Non-pigmented ciliary epithelial cell (primary cell): ENCODE measurements at places on chromosomes 11 and 22.

GRCh38 chr22:31239771-31240370, 27.8 kb downstream of the LIMK2 start:
- no peak for DNase-seq

- DNase-seq: no peak
These were observed 76.7 kb upstream of the WNT11 start for GRCh38 chr11:76282811-76283595.

- no peak for DNase-seq
These were observed 586.5 kb upstream of the CNTN5 start for GRCh38 chr11:98434296-98434695.

DNA sequence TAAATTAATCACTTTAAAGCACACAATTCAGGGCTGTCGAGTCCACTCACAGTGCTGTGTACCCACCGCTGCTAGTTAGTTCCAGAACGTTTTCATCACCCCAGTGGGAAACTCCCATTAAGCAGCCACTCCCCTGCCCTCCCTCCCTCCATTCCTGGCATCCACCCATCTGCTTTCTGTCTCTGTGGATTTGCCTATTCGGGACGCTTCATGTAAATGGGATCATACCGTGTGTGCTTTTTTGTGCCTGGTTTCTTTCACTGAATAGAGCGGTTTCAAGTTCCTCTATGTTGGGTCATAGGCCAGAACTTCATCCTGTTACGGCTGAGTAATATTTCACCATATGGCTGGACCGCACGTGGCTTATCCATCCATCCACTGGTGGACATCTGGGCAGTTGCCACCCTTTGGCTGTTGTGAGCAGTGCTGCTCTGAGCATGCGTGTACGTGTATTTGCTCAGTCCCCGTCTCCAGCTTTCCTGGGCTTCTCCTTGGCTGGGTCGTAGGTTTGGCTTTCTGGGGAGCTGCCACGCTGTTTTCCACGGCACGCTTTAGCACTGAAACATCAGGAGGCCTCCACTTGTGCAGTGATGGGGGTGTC, 30.1 kb downstream of the ARHGAP8 start:
- DNase-seq: no peak

- no peak for DNase-seq
These were observed 44.2 kb downstream of the CERK start for GRCh38 chr22:46693634-46694415.

GRCh38 chr11:101812546-101812945, 102.3 kb upstream of the CEP126 start:
- DNase-seq: no peak

DNA sequence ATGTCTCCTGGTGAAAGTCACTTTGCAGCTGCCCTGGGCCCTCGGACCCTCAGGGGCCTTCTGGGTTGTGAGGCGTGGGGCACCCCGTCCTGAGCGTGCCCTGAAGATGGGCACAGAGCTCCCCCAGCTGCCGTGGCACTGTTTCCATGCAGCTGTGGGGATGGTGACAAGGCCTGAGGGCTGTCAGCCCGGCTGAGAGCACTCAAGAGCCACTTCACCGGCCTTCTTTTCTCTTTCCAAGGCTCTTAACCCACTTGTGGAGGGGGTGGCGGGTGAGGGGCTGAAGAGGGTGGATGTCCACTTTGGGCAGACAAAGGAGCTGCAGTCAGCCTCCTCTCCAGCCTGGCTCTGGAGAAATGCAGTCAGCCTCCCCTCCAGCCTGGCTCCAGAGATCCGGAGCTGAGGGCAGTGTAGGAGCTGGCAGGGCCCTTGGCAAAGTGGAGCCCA, 239.5 kb downstream of the ST3GAL4 start:
- DNase-seq: no peak

DNA sequence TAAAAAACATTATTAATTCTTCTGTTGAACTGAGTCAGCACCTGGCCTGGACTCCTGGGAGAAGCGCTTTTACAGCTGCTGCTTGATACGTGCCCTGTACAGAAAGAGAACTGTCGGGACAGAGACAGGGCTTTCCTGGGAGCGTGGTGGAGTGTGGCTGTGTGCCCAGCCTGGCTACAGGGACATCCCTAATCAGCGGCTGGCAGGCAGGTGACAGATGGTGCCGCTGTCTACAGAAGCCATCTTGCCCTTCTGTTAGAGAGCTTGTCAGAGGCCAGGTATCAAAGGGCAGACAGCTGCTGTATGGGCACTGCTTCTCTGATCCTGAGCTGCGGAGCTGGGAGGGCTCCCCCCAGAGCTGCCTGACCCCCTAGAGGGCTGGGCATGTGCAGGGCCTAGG, 361.8 kb downstream of the TENM4 start:
- no peak for DNase-seq

- no peak for DNase-seq
These were observed 1.4 kb downstream of the CCDC134 start for GRCh38 chr22:41801886-41802285.

- no peak for DNase-seq
These were observed 8.4 kb upstream of the CTSC start for GRCh38 chr11:88345949-88346348.

DNA sequence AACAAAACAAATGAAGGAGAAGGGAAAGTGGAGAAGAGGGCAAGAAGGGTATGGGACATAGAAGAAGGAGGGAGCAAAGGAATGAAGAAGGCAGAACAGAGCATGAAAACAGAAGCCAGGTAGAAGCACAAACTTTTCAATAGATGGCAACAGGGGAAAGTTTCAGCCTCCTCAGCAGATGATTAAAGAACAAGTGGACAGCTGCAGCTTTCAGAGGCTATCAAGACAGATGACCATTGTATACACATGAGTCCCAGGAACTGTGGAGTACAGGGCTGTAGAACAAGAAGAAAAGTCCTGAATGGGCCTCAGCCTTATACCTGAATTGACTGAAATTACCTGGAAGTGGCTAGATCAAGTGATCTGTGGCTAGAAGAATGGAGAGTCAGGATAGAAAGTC, 62.0 kb upstream of the FIBIN start:
- no peak for DNase-seq

- no peak for DNase-seq
These were observed 135.8 kb upstream of the SPON1 start for GRCh38 chr11:13826505-13827278.

- no peak for DNase-seq
These were observed 98.1 kb downstream of the TEAD1 start for GRCh38 chr11:12772324-12772723.

GRCh38 chr11:45502226-45502545, 163.2 kb downstream of the CHST1 start:
- DNase-seq: no peak

DNA sequence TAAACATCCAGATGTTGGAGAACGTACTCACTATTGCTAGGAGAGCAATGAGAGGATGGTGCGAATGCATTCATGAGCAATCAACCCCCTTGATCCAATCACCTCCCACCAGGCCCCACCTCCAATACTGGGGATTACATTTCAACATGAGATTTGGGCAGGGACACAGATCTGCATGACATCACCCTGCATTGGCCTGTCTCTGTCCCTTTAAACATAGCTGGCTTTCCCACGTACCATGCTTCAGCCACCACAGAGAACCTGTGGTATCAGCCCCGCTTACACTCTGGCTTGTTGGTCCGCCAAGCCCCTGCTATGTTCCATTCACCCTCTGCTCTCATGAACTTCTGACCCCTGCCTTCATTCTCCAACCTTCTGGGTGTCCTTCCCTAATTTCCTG, 157.5 kb upstream of the E2F8 start:
- DNase-seq: no peak

DNA sequence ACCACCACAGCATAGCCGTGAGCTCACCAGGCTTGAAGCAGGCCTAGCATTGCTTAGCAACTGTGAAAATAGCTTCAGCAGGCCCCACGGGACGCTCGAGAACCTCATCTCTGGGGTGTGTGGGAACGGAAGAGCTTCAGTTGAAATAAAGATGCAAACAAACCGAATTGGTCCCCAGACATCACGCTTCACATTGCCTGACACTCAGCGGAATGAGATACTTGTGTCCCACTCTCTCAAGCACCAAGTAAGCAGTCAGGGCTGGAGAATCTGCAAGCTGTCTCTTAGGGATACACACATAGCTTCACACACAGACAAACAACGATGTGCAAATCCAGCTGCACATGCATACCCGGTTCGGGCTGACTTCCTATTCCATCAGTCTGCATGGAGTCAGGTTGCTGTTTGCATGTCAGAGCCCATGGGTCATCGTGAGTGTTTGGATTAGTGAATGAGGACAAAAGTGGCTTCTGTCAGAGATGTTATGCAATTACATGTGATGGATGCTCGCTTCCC, 205.7 kb downstream of the SNX19 start:
- no peak for DNase-seq

GRCh38 chr11:2376751-2377451, at the start of gene CD81:
Gene CD81, plus strand, starts transcription at chr11:2377310. Its CDS starts 240 bp downstream, at chr11:2377550.
- DNase-seq: no peak

GRCh38 chr11:113862435-113862834, 12.9 kb downstream of the USP28 start:
- peak; percentile 59 for DNase-seq

DNA sequence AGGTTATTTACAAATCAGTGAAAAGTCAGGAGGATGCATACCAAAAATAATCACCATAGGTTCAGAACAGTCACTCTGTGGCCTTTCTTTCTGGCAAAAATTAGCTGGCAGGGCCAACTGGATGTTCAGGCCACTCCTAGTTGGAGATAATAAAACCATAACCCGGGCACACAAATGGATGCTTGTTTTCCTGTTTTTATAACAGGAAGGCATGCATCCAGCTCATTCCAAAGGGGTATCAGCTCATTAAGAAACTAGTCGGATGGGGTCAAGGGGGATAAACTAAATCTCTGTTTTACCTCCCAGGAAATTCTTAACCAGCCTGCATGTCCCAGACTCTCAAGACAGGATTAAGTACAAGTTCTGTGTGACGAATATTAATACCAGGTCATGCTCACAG, 81.0 kb downstream of the FBXO7 start:
- DNase-seq: no peak

GRCh38 chr11:65885231-65885630, 3.0 kb downstream of the FIBP start:
- DNase-seq: no peak

- DNase-seq: no peak
These were observed 15.9 kb downstream of the MED15 start for GRCh38 chr22:20523086-20523983.

- DNase-seq: no peak
These were observed 4.5 kb downstream of the GSTT2 start for GRCh38 chr22:23984430-23984829.

GRCh38 chr11:36292311-36292722, 3.1 kb upstream of the COMMD9 start:
- DNase-seq: no peak

DNA sequence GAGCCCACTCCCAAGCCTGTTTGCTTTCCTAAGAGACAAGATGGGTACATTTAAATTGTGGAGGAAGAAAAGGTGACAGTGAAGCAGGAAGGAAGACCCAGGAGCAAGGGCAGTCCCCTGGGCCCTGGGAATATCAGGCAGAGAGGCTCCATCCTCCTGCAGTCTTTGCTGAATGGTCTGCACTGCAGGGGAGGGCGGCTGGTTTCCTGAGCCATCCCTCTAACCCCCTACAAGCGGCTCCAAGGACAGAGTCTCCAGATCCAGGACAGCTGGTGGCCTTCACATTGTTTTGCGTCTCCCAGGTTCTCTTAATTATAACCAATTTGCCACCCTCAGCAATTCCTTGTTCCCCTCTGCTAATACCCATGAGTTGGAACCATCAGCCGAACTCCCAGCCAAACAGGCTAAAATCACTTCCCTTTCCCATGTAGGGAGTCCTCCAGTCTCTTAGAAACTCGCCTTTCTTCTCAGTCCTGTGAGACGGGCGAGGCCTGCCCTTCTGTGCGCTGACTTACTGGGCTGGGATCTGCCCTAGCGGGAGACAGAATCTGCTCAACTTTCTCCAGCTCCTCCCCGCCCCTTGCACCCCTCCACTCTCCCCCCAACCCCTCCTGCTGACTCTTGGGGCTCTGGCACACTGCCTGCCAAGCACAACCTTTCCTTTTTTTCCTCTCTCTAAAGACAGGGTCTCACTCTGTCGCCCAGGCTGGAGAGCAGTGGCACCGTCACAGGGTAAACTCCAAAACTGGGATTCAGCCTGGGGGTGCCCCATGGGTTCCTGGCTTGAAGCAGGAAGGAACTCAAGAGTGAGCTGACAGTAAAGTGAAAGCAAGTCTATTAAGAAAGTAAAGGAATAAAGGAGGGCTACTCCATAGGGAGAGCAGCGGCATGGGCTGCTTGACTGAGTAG, 53.4 kb upstream of the EMID1 start:
- no peak for DNase-seq

DNA sequence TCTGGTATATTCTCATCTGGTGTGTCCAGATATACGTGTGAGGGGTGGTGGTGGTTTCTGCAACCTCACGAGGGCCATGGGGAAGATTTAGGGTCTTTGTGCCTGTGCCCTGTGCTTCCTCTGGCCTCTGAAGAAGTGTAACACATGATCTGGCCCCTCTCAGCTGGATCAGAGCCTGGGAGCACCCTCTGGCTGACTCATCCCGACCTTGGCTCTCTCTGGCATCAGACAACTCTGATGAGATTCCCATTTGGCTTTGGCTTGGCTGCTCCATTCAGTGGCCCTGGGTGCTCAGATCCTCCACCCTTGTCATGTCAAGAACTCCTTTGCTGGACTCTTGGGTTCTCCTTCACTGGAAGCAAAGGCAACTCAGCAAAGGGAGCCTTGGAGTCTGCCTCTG, 45.2 kb downstream of the RASSF10 start:
- no peak for DNase-seq

DNA sequence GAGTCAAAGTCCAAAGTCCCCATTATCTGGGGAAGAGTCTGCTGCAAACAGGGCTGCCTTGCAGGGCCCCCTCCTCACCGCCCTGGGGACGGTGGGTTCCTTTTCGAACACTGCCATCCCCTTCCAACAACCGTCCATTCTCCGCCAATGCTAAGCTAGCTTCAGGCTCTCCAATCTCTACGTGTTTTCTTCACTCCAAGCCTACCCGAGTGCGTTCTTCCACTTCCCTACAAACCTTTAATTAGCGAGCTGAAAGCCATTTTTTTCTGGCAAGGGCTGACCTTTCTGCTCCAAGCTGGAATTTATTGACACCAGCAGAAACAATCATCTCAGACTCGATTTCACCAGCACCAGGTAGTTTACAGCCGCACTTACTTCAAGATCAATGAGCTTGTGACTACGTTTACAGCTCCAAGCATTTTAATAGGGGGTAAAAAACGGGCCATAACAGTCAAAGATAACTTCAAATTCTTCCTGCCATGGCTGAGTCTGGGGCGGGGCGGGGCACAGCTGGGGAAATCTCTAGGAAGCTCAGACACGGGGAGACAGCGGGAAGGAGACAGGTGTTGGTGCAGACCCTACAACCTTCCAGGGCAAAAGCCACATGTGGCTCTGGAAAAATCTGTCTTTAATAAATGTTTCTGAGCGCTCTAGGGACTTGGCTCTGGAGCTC, 82.2 kb downstream of the PHF21B start:
- DNase-seq: no peak

GRCh38 chr11:127651175-127651887, 650.8 kb upstream of the KIRREL3 start:
- peak; percentile 31 for DNase-seq

DNA sequence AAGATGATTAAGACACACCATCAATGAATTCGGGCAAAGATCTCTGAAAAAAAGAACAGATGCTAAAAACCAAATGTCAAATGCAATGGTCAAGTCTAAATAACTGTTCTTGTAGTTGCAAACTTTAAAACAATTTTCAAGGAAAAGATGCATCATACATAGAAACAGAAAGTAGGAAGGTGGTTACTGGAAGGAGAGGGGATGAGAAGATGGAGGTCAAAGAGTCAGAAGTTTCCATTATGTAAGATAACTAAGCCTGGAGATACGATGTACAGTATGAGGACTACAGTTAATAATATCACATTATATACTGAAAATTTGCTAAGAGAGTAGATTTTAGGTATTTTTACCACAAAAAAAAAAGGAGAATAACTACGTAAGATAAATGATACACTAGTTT, 27.1 kb downstream of the CWF19L2 start:
- DNase-seq: no peak

- DNase-seq: no peak
These were observed 99.3 kb upstream of the SYT13 start for GRCh38 chr11:45385423-45385822.
